Right ventricle myocardium inferior (tissue), 1 donor: ENCODE measurements at places on chromosomes 5 and 9. TPM values are rescaled to one million over a fixed set of nuclear protein-coding genes. Genes with fewer than 3 reads are reported as not detected.

- DNase-seq: no peak
Measured at GRCh38 chr5:15002791-15003190, 131.2 kb upstream of the ANKH start.

DNA sequence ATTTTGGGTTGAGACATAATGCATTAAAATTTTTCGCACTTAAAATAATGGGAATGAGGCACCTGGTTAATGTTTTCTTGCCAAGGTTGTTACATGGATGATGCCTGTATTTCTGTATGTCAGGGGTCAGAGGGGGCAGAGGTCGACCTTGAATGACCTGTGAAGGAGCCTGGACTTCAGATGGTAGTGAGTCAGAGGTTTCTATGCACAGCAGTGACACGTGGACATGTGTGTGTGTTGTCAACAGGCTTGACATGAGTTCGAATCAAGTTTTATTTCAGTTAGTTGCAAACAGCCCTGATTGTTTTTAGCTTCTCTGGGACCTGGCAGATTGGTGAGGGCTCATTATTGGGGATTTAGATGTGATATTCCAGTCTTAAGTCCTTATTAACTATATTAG lies 3.6 kb downstream of the IL5 start:
- DNase-seq: no peak

GRCh38 chr9:69759021-69759420 lies 790 bp downstream of the PTAR1 start:
- DNase-seq: no peak

Gene PCDHB4
- total RNA-seq: 1.5 TPM

Gene B4GALT1
- total RNA-seq: 43.6 TPM

Gene GPBP1
- total RNA-seq: 58.9 TPM
